Sigmoid colon (tissue), 7 donors: ENCODE measurements at places on chromosomes 3 and 15. TPM values are rescaled to one million over a fixed set of nuclear protein-coding genes. Genes with fewer than 3 reads are reported as not detected.

- peaks cover 4% of the 10 kb centered on the region for H3K36me3 ChIP-seq
- H3K4me3 ChIP-seq, result no peak overlapping the region
- no peak for DNase-seq
- H3K27ac ChIP-seq, result no peak overlapping the region
- H3K4me1 ChIP-seq, result no peaks in the 10 kb centered on the region
- H3K27me3 ChIP-seq, result no peaks in the 10 kb centered on the region
Observed at GRCh38 chr3:125481786-125482185, 38.2 kb downstream of the SNX4 start.

The CFAP20DC gene
- total RNA-seq, result 0.49 TPM

GRCh38 chr15:80578206-80578595, 116.9 kb upstream of the ABHD17C start:
- no peak overlapping the region for H3K4me3 ChIP-seq
- DNase-seq, result peak; percentile 46
- no peaks in the 10 kb centered on the region for H3K27me3 ChIP-seq
- H3K4me1 ChIP-seq, result no peaks in the 10 kb centered on the region

- no peak overlapping the region for H3K27ac ChIP-seq
- H3K4me1 ChIP-seq, result no peaks in the 10 kb centered on the region
- DNase-seq, result no peak
- H3K4me3 ChIP-seq, result no peak overlapping the region
Observed at GRCh38 chr3:30986551-30986950, 92.1 kb upstream of the GADL1 start.

GRCh38 chr3:14418296-14419250, 16.2 kb downstream of the SLC6A6 start:
- no peaks in the 10 kb centered on the region for H3K4me1 ChIP-seq
- H3K27ac ChIP-seq, result no peak overlapping the region
- H3K4me3 ChIP-seq, result no peak overlapping the region
- H3K27me3 ChIP-seq, result no peaks in the 10 kb centered on the region
- no peak for DNase-seq

GRCh38 chr3:52851348-52851747, 16.5 kb upstream of the MUSTN1 start:
- no peaks in the 10 kb centered on the region for H3K4me1 ChIP-seq
- H3K4me3 ChIP-seq, result no peak overlapping the region
- no peak overlapping the region for H3K27ac ChIP-seq
- no peak for DNase-seq
- H3K27me3 ChIP-seq, result no peaks in the 10 kb centered on the region
- peaks cover 24% of the 10 kb centered on the region for H3K36me3 ChIP-seq

The GP5 gene
- not detected for total RNA-seq

GRCh38 chr3:29822071-29822470, 541.2 kb downstream of the RBMS3 start:
- no peaks in the 10 kb centered on the region for H3K36me3 ChIP-seq
- H3K4me3 ChIP-seq, result no peak overlapping the region
- H3K27ac ChIP-seq, result no peak overlapping the region

The LRRC34 gene
- total RNA-seq, result 1.8 TPM

The SLC38A3 gene
- total RNA-seq, result 0.28 TPM

The CCR8 gene
- total RNA-seq, result not detected

- H3K36me3 ChIP-seq, result no peaks in the 10 kb centered on the region
- H3K4me1 ChIP-seq, result no peaks in the 10 kb centered on the region
- no peak for DNase-seq
- H3K4me3 ChIP-seq, result no peak overlapping the region
- no peak overlapping the region for H3K27ac ChIP-seq
- H3K27me3 ChIP-seq, result no peaks in the 10 kb centered on the region
Observed at GRCh38 chr3:113825090-113825489, 13.5 kb upstream of the GRAMD1C start.

- H3K36me3 ChIP-seq, result no peaks in the 10 kb centered on the region
- H3K4me1 ChIP-seq, result no peaks in the 10 kb centered on the region
- no peak overlapping the region for H3K27ac ChIP-seq
- no peaks in the 10 kb centered on the region for H3K27me3 ChIP-seq
- DNase-seq, result no peak
Observed at GRCh38 chr3:17023006-17023664, 138.4 kb downstream of the PLCL2 start.

GRCh38 chr3:126530171-126531050, 6.5 kb downstream of the CHST13 start:
- H3K27ac ChIP-seq, result no peak overlapping the region
- DNase-seq, result peak; percentile 68
- H3K4me3 ChIP-seq, result no peak overlapping the region
- H3K27me3 ChIP-seq, result peaks cover 7% of the 10 kb centered on the region
- H3K4me1 ChIP-seq, result no peaks in the 10 kb centered on the region
- H3K36me3 ChIP-seq, result no peaks in the 10 kb centered on the region

GRCh38 chr3:52306978-52307377, 9.1 kb upstream of the DNAH1 start:
- DNase-seq, result no peak
- H3K27ac ChIP-seq, result no peak overlapping the region
- H3K4me3 ChIP-seq, result no peak overlapping the region
- no peaks in the 10 kb centered on the region for H3K4me1 ChIP-seq
- H3K36me3 ChIP-seq, result no peaks in the 10 kb centered on the region

DNA sequence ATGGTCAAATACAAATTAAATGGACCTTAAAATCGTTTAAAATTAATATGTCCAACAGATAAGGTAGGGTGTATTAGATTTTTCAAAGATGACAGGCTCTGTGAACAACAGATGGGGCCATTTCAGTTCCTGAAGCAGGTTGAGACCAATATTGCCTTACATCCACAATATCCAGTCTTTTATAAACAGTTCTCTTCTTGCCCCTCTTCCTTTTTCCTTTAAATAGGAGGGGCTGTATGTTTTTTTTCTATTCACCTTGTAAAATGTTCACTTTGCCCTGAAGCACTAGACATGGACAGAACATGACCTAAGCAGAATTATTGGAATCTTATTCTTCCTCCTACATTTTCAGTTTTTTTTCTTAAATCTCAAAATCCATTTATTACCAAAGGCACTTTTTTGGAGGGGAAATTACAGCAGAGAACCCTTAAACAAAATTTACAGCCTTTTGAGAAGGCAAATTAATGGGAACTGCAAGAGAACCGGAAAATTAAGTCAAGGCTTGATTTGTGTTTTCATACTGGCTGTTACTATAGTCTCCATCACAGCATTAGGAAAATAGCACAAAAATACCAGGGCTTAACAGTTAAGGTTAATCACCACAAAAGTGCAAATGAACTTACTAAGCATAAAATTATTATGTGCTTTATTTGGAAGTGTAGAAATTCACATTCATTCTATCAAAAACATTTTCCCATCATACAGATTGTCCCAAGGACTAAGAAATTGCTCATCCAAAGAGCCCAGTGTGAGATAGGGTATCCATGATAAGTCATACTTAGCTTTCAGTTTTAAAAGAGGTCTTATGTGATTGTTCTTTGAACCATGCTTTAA, 55.8 kb downstream of the CMSS1 start:
- DNase-seq, result no peak
- no peaks in the 10 kb centered on the region for H3K36me3 ChIP-seq
- peak overlapping the region; percentile 94 for H3K27ac ChIP-seq
- peak overlapping the region; percentile 62 for H3K4me3 ChIP-seq

DNA sequence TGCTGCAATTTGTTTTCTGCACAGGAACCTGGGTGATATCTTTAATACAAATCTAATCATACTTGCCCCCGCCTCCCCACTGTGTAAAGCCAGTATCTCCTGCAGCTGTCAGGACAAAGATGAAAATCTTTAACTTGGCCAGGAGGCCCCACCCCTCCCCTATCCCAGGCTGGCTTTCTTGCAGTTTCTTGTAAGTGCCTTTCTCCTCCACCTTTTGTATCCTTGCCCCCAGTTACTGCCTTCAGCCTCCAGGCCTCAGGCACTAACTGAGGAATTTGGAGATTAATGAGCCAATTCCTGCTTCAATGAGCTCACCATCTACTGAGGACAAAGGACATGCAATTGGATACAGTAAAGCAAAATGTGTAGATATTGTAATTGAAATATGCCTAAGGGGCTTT, 6.5 kb downstream of the GCSAM start:
- H3K27ac ChIP-seq, result no peak overlapping the region
- no peak overlapping the region for H3K4me3 ChIP-seq
- no peaks in the 10 kb centered on the region for H3K4me1 ChIP-seq
- no peak for DNase-seq
- no peaks in the 10 kb centered on the region for H3K27me3 ChIP-seq

The NPAP1 gene
- not detected for total RNA-seq

DNA sequence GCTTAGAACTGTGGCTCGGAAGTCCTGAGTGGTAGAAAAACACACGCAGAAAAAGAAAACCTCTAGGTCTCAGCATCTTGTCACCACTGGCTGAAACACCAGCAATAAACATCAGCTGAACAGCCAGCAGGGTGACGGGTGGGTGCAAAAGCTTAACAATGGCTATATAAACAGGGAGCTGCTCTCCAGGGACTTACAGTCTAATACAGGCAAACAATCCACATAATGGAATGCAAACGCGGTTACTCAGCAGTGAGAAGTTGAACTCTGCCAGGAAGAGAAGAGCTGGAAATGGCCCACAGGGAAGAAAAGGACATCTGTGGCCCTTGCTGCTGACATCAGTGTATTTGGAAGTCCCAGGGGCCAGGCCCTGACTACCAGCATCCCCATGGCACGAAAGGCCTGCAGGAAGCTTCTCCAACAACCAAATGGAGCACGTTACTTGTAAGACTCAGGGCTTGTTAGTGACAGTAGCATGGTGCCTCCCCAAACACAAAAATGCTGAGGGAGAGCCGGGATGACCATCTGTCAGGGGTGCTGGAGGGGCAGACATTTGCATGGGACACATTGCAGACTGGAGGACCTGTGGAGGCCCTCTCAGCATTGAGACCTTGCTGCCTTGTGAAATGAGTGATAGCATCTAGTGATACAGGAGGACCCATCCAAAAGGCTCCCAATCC, 3.0 kb downstream of the HEG1 start:
- peak overlapping the region; percentile 93 for H3K27ac ChIP-seq
- no peak for DNase-seq
- no peaks in the 10 kb centered on the region for H3K36me3 ChIP-seq
- peak overlapping the region; percentile 23 for H3K4me3 ChIP-seq
- H3K4me1 ChIP-seq, result peaks cover 78% of the 10 kb centered on the region

DNA sequence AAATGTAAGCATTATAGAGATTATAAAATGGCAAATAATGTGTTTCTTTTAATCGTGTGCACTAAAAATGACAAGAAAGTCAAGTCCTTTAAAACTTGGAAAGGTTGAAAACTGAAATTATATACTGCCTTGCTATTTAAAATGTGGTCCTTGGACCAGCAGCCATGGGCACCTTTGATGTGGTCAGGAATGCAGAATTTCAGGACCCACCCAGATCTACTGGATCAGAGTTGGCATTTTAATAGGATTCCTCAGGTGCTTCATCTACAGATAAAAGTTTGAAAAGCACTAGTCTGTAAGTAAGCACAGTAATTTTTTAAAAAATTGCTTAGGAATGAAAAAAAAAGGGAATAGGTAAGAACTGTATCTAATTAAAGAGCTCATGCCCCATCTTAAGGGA, 55.8 kb downstream of the ADAMTS9 start:
- H3K27me3 ChIP-seq, result no peaks in the 10 kb centered on the region
- DNase-seq, result no peak
- H3K27ac ChIP-seq, result no peak overlapping the region
- no peak overlapping the region for H3K4me3 ChIP-seq
- no peaks in the 10 kb centered on the region for H3K4me1 ChIP-seq
- no peaks in the 10 kb centered on the region for H3K36me3 ChIP-seq

The ACTL6A gene
- total RNA-seq, result 57.4 TPM
